ENCODE measurements at places on chromosomes 5 and 9.

DNA sequence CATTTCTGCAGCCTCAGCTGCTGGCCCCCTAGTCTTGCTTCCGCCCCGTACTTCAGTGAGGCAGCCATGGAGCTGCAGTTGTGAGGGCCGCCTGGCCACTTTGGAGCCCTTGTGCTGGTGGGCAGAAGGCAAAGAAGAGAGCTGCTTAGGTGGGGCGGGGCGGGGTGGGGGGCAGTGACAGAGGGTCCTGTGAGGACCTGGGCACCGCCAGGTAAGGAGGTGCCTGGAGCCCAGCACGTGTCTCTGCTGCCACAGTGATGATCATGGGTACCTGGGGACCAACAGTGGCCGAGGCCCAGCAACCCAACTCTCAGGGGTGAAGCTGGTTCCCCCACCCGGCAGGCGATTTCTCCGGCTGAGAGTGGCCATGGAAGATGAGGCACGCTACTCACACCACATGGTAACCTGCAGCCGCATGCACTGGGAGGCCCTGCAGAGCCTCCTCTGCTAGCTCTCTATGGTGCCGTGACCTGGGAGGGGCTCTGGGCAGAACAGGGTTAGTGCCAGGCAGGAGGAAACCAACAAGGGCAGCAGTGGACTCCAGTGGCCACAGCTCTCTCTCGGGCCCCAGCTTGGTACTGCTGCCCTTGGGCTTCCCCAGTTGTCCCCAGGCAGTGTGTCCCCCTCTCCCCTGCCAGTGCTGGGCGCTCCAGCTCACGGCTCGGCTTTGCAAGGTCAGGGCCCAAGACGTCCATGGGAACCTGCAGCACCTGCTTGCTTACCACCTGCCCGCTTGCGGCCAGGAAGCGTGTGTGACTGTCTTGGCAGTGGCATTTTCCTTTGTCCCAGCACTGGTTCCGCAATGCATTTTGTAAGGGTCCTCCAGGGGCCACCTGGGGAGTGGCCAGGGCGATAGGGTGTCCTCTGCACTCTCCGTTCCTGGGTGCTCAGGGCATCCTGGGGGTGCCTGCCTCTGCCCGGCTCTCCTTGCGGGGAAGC is 24.0 kb downstream of the NDUFS6 start:
- no peak for DNase-seq

DNA sequence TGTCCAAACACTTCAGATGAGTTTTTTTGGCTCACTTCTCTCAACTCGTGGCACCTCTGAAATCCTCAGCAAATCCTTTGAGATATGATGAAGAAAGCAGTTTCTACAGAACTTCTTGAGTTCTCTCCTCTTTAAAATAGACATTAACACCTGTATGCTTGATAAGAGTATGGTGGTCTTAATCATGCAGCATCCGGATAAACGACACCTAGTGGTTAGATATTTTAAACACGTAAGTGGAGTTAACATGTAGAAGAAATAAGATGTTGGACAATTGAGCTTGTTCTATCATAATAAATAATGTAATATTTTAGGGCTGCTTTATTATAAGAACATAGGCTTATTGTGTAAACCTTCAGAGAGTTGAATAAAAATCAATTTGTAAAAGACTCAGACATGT is 324.8 kb downstream of the CYLC2 start:
- no peak for DNase-seq

- no peak for DNase-seq
Measured at GRCh38 chr9:112887381-112887780, 3.3 kb downstream of the SLC46A2 start.

DNA sequence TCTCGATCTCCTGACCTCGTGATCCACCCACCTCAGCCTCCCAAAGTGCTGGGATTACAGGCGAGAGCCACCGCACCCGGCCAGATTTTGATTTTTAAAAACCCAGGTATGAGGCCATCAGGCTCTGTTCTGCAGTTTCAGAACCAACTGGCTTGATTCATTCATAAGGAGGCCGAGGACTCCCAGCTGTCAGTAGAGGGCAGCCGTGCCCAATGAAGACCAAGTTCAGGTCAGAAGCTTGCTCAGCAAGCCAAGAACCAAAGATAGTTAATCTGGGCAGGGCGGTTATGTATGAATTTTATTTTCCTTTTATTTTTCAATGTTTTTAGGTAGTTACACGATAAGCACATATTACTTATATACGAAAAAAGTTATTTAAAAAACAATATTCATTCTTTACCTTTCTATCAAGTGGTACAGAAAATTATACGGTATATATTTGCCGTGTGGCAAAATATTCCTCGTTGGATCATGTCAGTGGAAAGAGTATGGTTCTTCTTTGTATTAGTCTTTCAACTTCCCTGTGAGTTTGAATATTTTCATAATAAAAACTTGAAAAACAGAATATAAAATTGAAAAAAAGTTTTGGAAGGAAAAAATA is 18.0 kb downstream of the MGAT1 start:
- peak; percentile 88 for DNase-seq

- no peak for DNase-seq
Measured at GRCh38 chr9:18398038-18398437, 75.9 kb upstream of the ADAMTSL1 start.

DNA sequence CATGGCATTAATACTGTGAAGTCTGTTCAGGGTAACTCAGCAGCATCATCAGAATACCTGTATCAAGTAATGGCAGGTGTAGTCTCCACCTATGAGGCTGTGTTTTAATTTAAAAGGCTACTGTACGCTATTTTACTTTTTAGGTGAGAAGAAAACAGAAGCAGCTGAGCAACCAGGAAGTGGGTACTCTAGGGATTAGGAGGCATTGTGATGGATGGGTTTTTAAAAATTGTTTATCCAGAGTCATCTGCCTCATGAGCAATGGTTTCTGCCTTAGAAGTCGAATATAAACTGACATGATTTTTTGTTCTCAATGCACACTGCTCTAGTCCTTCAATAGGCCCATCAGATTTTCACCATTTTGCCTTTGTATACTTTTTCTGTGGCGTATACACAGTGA is 42.6 kb downstream of the PSIP1 start:
- DNase-seq, result no peak

DNA sequence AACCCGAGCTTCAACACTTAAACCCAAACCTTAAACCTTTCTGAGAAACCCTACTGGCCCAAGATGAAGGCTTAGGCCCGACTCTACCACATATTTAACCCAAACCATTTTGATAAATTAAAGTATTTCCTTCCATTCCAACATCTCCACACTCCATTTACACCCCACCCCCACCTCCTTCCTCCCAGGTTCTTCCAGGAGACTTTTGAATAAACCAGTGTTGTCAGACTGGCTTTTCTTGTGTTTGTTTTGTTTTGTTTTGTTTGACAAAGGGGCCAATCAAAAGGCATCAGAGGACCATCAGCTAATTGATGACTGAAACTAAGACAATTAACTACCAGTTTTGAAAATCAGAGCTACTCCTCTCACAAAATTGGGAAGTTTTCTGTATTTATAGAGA is 4.6 kb upstream of the ZNF608 start:
- no peak for DNase-seq

GRCh38 chr5:154862766-154863165 is 4.3 kb downstream of the CNOT8 start:
- no peak for DNase-seq

DNA sequence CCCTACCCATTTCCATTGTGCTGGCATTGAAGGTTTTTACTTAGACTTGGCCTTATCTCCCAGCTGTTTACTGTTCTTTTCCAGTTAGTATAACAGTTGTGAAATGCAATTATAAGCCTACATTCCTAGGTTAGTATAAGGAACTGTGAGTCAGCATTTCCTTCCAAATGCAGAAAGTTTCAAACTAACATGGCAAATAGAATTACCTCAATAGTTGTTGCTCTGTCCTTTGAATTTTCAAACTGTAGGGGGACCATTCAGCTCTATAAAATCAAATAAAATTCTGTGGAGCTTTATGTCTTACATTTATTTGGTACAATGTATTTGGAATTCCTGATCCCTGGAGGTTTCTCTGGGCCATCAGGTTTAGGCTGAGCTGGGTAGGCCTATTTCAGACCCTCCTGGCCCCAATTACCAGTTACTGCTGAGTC is 47.2 kb downstream of the ARHGEF28 start:
- DNase-seq, result peak; percentile 47

All from AG20443 (cell line).